Thoracic aorta (tissue), 2 donors: ENCODE measurements at places on chromosomes 11 and 22. TPM values are rescaled to one million over a fixed set of nuclear protein-coding genes. Genes with fewer than 3 reads are reported as not detected.

GRCh38 chr11:62931499-62932278, 10.5 kb upstream of the CHRM1 start:
- H3K4me3 ChIP-seq = no peak overlapping the region
- H3K4me1 ChIP-seq = no peaks in the 10 kb centered on the region
- H3K36me3 ChIP-seq = no peaks in the 10 kb centered on the region
- DNase-seq = no peak

DNA sequence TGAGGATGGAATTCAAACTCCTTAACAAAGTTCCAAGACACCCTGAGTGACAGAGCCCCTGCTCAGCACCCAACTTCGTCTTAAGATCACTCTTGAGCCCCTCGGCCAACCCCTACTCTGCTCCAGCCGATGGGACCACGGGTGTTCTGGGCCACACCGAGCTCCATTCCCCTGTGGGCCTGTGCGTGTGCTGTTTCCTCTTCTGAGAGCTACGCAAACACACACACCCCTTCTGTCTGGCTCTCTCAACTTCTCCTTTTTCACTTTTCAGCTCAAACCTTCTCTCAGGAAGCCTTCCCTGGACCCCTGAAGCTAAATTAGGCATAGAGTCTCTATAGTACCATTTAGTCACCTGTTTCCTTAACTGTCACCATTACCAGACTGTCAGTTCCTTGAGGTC, 37.5 kb upstream of the NNMT start:
- no peaks in the 10 kb centered on the region for H3K27me3 ChIP-seq
- peaks cover 63% of the 10 kb centered on the region for H3K4me1 ChIP-seq
- H3K27ac ChIP-seq = peak overlapping the region; percentile 69
- H3K4me3 ChIP-seq = no peak overlapping the region
- peaks cover 16% of the 10 kb centered on the region for H3K36me3 ChIP-seq
- no peak for DNase-seq

SLC37A2 gene
- total RNA-seq = 8.9 TPM

GRCh38 chr22:32728291-32728690, 73.2 kb upstream of the TIMP3 start:
- no peaks in the 10 kb centered on the region for H3K27me3 ChIP-seq
- DNase-seq = no peak
- H3K4me3 ChIP-seq = no peak overlapping the region

DNA sequence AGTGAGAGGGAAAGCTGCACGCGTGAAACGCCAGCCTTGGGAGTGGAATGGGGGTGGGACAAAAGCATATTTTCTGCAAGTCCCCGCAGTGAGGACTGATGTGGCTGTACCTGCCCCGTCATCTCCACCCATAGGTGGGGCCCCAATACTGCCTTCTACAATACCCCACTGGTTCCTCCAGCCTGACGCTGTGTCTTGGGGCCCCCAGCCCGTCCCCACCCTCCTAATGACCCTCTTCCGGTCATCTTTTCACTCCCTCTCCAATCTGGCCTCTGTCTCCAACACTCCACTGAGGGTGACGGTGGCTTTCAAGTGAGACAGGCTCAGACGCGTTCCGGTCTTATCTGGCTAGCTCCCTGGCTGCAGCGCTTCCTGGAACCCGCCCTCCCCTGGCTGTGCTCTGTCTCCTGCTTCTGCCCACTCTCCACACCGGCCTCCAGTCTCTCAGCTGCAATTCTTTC, 104.2 kb downstream of the MICAL3 start:
- peaks cover 29% of the 10 kb centered on the region for H3K4me1 ChIP-seq
- H3K4me3 ChIP-seq = peak overlapping the region; percentile 24
- peak overlapping the region; percentile 2 for H3K27ac ChIP-seq
- DNase-seq = no peak

GRCh38 chr11:69969890-69970784, 108.0 kb upstream of the ANO1 start:
- DNase-seq = no peak
- H3K36me3 ChIP-seq = no peaks in the 10 kb centered on the region
- H3K27ac ChIP-seq = no peak overlapping the region
- H3K27me3 ChIP-seq = no peaks in the 10 kb centered on the region
- H3K4me1 ChIP-seq = peaks cover 7% of the 10 kb centered on the region
- H3K4me3 ChIP-seq = no peak overlapping the region
